ENCODE measurements at places on chromosomes 6 and 20. TPM values are rescaled to one million over a fixed set of nuclear protein-coding genes. Genes with fewer than 3 reads are reported as not detected.

The ARFGEF3 gene
- 0.10 TPM for total RNA-seq

The FOXC1 gene
- not detected for total RNA-seq

The TMC2 gene
- not detected for total RNA-seq

The LST1 gene
- total RNA-seq, result 28.0 TPM

The COL12A1 gene
- total RNA-seq, result 0.59 TPM

The STMND1 gene
- not detected for total RNA-seq

The LHFPL5 gene
- total RNA-seq, result not detected

The SAMD3 gene
- 38.5 TPM for total RNA-seq

DNA sequence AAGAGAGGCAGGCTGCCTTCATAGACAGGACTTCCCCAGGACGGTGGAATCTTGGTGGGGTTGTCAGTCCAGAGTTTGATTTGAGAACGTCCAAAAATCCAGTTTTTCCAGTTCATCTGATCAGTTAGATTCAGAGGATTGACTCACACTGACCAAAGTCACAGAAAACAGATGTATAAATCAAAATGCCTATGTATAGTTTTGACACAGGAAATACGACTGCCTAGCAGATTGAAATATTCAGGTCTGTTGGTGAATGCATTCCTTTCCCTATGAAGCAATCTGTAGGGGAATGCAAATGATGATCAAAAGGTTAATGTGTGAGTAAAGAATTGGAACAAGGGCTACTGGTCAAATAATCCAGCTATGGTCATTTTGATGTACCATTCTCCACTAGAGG, 29.7 kb upstream of the GFOD1 start:
- DNase-seq, result no peak
- no peaks in the 10 kb centered on the region for H3K36me3 ChIP-seq
- no peak overlapping the region for H3K4me3 ChIP-seq
- H3K27me3 ChIP-seq, result peaks cover under 1% of the 10 kb centered on the region
- H3K27ac ChIP-seq, result no peak overlapping the region

DNA sequence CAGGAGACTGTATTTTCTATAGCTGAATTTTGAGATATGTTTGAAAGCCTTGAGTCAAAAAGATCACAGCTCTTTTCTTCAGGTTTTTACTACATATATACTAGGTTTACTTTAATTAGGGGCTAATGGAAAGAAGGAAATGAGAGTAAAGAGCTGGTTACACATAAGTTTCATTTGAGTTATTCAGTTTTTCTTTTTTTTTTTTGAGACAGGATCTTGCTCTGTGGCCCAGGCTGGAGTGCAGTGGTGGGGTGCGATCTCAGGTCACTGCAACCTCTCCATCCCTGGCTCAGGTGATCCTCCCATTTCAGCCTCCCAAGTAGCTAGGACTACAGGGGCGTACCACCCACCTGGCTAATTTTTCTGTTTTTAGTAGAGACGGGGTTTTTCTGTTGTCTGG, 4.8 kb downstream of the ARFGEF2 start:
- no peaks in the 10 kb centered on the region for H3K27me3 ChIP-seq
- no peak for DNase-seq
- no peak overlapping the region for H3K27ac ChIP-seq
- no peak overlapping the region for H3K4me3 ChIP-seq
- peaks cover 5% of the 10 kb centered on the region for H3K4me1 ChIP-seq

- no peak for DNase-seq
- H3K27ac ChIP-seq, result no peak overlapping the region
- H3K36me3 ChIP-seq, result no peaks in the 10 kb centered on the region
- H3K4me1 ChIP-seq, result no peaks in the 10 kb centered on the region
- H3K4me3 ChIP-seq, result no peak overlapping the region
These were observed 1.7 kb downstream of the SMOC2 start for GRCh38 chr6:168442646-168443045.

DNA sequence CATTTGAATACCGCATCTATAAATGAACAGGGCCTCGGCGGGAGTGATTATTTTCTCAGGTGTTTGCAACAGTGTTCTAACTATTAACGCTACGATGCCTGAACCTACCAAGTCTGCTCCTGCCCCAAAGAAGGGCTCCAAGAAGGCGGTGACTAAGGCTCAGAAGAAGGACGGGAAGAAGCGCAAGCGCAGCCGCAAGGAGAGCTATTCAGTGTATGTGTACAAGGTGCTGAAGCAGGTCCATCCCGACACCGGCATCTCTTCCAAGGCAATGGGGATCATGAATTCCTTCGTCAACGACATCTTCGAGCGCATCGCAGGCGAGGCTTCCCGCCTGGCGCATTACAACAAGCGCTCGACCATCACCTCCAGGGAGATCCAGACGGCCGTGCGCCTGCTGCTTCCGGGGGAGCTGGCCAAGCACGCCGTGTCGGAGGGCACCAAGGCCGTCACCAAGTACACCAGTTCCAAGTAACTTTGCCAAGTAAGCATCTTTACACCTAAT, 70.9 kb downstream of the HFE start:
- H3K27me3 ChIP-seq, result no peaks in the 10 kb centered on the region
- peaks cover 31% of the 10 kb centered on the region for H3K4me1 ChIP-seq
- H3K36me3 ChIP-seq, result no peaks in the 10 kb centered on the region
- DNase-seq, result peak; percentile 78
- H3K4me3 ChIP-seq, result peak overlapping the region; percentile 87

DNA sequence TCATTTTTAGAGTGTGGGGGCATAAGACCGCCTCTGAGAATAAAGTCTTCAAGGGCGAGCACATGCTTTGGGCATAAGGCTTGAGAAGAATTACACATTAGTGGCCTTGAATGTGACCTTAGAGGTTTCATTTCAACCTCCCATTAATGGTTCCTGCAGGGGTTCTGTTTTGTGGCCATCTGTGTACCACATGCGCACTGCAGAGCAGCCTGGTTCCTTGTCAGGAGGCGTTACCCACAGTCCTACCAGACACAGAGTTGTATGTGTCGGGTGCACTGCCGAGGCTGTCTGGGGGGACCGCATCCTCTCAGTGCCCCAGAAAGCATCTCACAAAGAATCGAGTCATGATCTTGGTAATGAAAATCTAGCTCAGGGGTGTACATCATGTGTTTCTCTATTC, 115.7 kb downstream of the B3GAT2 start:
- no peak overlapping the region for H3K4me3 ChIP-seq
- DNase-seq, result no peak
- H3K27me3 ChIP-seq, result no peaks in the 10 kb centered on the region
- peaks cover 13% of the 10 kb centered on the region for H3K36me3 ChIP-seq

DNA sequence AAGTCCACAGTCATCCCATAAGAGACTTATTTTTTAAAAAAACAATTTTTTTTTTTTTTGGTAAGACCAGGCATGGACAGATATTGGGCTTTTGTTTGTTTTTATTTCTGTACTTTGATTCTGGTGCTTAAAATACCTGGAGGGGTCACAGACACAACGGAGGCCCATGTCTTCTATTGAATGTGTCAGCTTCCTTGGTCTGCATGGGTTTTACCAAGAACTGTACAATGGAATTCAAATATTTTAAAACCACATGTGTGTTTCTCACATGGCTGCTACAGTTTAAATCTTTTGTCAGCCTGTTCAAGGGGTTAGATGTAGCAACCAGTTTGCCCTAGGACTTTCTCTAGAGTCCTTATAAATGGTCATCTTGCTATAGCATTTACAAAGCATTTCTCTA, 139.8 kb downstream of the SOX4 start:
- no peak overlapping the region for H3K4me3 ChIP-seq
- DNase-seq, result no peak
- no peaks in the 10 kb centered on the region for H3K27me3 ChIP-seq
- no peaks in the 10 kb centered on the region for H3K4me1 ChIP-seq
- no peak overlapping the region for H3K27ac ChIP-seq

GRCh38 chr6:53233309-53233708, 84.7 kb upstream of the GCM1 start:
- peaks cover 10% of the 10 kb centered on the region for H3K4me1 ChIP-seq
- H3K27ac ChIP-seq, result no peak overlapping the region
- no peak overlapping the region for H3K4me3 ChIP-seq
- DNase-seq, result no peak

GRCh38 chr6:137968901-137969300, 101.8 kb downstream of the TNFAIP3 start:
- peaks cover 13% of the 10 kb centered on the region for H3K4me1 ChIP-seq
- H3K27me3 ChIP-seq, result no peaks in the 10 kb centered on the region
- no peak for DNase-seq
- H3K4me3 ChIP-seq, result no peak overlapping the region

DNA sequence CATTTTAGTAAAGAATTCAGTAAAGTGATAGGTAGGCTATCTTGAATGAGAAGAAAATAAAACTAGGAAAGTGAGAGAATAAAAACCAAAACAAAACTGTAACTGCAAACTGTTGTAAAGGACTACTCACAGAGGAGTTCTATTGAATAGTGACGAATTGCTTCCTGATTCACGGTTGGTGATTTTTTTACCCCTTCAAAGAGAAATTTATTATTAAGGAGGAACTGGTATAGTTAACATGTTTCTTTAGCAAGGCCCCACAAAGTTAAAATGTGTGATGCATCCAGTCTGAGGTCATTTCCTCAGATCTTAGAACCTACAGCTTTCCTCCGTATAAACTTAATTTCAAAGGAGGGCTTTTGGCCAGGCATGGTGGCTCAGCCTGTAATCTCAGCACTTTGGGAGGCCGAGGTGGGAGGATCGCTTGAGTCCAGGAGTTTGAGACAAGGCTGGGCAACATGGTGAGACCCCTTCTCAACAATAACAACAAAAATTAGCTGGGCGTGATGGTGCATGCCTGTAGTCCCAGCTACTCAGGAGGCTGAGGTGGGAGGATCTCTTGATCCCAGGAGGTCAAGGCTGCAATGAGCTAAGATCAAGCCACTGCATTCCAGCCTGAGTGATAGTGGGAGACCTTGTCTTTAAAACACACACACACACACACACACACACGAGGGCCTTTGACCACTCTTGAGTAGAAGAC, 8.3 kb downstream of the PRDM1 start:
- no peak overlapping the region for H3K4me3 ChIP-seq
- H3K4me1 ChIP-seq, result peaks cover 34% of the 10 kb centered on the region
- DNase-seq, result no peak
- no peaks in the 10 kb centered on the region for H3K36me3 ChIP-seq

GRCh38 chr20:44850272-44850671, 35.2 kb upstream of the YWHAB start:
- peaks cover 3% of the 10 kb centered on the region for H3K27me3 ChIP-seq
- no peak overlapping the region for H3K4me3 ChIP-seq
- no peak for DNase-seq
- H3K27ac ChIP-seq, result no peak overlapping the region
- no peaks in the 10 kb centered on the region for H3K4me1 ChIP-seq

DNA sequence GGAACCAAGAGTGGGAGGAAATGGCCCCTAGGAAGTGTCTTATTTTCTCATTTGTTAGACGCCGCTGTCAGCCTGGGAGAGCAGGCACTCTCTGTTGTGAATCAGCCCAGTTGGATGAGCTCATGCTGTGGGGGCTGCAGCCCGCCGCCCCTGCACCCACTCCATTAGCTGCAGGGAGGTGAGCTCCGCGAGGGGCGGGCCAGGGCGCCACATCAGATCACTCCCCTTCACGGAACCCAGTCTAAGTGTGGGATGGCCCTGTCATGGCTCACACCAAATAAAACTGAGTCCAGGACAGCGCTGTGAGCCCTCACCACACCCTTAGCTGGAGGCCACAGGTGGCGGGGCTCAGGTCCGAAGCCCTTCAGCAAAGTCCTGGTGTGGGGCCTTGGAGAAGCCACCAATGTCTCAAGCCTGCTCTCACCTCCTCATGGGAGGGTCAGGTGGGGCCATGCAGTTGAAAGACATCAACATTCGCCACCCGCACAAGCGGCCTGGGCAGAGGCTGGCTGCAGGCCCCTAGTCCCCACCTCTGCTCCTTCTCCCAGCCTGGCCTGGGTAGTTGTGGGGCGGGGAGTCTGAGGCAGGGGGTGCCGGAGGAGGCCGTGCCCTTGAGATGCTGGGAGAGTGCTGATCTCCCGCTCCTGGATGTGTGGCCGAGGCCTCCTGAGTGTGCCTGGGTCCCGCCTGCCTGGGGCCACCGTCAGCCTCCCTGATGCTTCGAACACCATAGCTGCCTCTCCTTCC, 66.2 kb upstream of the SLCO4A1 start:
- no peak for DNase-seq
- H3K4me3 ChIP-seq, result no peak overlapping the region
- H3K4me1 ChIP-seq, result no peaks in the 10 kb centered on the region

GRCh38 chr20:46962452-46963195, 68.0 kb downstream of the EYA2 start:
- no peaks in the 10 kb centered on the region for H3K4me1 ChIP-seq
- no peak overlapping the region for H3K4me3 ChIP-seq
- no peak for DNase-seq
- H3K36me3 ChIP-seq, result no peaks in the 10 kb centered on the region
- peaks cover 22% of the 10 kb centered on the region for H3K27me3 ChIP-seq
- no peak overlapping the region for H3K27ac ChIP-seq

All from T-cell (primary cell).